ENCODE measurements at places on chromosomes 6 and 20.

DNA sequence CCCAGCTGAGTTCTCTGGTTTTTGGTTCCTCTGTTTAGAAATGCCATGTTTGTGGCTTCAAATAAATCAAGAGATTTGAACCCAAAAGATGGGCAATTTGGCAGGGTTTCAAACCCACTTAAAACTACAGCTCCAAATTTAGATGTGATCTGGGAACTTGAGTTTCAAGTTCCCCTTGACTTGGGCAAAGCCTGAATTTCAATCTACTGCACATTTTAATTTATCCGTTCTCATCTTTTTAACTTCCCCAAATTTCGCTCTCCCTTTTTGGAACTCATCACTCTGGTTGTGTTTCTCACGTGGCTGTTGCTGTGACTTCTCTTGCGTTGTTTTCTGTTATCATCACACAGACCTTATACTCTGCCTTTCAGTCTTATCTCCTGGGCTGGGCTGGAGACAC, 230.9 kb downstream of the CDC5L start:
- DNase-seq = no peak

DNA sequence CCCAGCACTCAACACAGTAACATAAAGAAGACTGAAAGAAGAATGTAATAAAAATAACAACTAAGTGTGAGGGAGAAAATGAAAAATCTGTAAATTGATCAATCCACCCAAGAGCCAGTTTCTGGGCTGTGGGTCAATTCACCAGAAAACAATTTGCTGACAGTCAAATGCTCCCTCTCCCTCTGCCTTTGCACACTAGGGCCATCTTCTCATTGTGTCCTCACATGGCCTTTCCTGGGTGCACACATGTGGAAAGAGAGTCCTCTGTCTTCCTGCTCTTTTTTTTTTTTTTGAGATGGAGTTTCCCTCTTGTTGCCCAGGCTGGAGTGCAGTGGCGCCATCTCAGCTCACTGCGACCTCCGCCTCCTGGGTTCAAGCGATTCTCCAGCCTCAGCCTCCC, 53.9 kb upstream of the PRND start:
- DNase-seq = no peak

DNA sequence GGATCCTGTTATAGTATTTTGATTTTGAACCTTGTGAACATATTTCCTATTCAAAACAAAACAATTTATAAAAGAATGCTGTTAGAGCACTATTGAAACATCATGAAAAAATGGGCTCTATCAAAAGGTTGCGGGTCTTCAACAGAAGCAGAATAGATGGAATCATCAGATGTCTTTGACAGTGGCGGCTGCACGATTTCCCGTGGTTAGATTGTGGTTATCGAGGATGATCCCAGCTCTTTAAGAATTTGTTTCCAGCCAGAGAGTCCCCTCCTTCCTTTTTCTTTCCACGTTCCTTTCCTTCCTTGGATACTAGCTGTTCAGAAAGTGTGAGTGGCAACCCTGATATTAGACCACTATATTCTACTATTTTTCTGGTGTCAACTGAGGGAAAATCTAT, 163.4 kb downstream of the FARS2 start:
- DNase-seq = no peak

DNA sequence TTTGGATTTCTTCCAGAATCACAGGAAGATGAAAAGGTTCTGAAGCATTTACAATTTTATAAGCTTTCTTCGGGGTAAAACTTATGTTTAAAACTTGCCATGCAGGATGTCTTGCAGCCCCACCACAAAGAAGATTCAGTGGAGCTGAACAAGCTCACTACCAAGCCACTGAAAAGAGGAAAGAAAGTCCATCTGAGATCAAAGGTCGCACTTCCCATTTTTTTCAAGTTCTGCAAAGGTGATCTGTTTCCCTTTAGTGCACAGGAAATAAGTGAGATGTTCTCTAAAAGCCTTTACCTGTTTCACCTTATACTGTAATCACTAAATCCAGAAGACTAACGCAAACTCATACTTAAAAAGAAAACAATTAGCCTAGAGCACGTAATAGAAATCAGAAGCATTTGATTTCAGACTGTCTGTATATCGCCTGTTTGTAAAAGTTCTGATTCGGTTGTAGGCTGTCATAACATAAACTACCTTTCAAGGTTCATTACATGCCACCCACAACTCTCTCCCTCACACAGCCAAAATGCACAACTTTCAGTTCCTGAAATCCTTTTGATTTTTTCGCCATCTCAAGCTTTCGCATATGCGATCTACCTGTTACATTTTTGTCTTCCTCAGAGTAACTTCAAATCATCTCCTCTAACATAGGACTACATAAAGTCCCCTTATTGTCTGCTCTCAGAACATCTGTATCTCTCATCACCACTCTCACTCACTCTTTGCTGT, 1.8 kb downstream of the ECHDC1 start:
- DNase-seq = no peak

GRCh38 chr6:161545741-161546140, 271.9 kb upstream of the AGPAT4 start:
- no peak for DNase-seq

DNA sequence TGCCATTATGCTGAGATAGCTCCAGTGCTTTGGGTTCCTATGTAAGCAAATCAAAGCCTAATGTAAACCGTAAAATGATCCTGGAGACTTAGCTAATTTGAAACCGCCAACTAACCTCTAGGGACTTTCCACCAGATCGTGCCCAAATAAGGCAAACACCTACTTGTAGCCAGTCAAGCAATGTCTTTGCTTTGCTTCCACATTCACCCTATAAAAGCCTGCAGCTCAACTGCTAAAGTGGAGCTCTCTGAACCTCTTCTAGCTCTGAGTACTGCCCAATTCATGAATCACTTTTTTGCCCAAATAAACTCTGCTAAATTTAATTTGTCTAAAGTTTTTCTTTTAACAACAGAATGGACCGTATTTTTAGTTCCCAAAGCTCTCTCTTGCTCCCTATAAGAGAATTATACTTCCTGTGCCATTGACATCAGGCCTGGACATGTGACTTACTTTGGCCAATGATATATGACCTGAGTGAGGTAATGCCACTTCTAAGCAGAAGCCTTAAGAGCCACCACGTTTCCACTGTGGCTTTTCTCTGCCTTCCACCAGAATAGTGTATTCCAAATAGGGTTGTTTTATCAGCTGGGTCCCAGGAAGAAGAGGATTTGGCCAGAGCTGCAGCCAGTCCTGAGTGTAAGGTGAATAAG, 34.8 kb upstream of the PSMF1 start:
- DNase-seq = no peak

GRCh38 chr20:33433465-33434234, 9.9 kb downstream of the SNTA1 start:
- DNase-seq = no peak

DNA sequence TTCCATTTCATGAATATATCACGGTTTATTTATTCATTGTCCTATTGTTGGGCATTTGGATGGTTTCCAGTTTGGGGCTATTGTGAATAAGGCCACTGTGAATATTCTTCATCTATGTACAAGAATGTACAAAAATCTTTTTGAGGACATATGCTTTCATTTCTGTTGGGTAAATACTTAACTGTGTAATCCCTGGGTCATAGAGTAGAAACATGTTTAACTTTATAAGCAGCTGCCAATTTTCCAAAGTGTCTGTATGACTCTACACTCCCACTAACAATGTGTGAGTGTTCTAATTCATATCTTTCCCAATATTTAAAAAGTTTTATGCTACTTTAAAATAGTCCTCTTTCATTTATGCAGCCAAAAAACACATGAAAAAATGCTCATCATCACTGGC, 98.6 kb downstream of the UST start:
- DNase-seq = no peak

DNA sequence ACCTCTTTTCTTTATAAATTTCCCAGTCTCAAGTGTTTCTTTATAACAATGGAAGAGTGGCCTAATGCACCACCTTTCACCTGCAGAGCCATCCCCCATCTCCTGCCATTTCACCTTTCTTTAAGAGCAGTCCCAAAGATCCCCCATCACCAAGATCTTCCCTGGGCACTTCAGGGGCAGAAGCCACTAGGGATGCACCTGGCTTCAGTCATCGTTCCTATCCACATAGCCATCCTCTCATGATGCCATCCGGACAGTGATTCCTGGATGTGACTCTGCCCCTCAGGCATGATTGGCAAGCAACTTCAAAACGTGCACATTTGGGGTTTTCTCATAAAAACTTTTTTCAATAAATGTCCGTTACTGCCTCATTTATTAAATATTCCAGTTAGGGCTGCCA, 225.9 kb downstream of the TBXT start:
- DNase-seq = no peak

- DNase-seq = no peak
These were observed 40.4 kb downstream of the ESF1 start for GRCh38 chr20:13744352-13744751.

DNA sequence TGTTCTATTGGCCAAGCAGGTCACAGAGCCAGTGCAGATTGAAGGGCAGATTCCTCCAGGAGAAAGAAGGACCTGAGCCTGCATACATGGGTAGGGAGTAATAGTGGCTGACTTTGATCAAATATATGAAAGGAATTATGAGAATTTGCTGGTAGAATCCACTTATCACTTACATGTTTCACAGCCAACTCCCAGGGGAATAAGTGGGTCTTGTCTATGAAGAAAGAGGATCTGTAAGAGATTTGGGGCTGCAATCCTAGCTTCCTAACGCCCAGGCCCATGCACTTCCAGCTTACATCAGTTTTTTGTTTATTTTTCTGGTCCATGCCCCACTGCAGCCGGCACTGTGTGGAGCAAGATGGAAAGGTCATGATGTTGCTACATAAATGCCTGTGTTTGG, 107.9 kb upstream of the SYNDIG1 start:
- no peak for DNase-seq

GRCh38 chr6:42989923-42990322, 5.6 kb downstream of the PPP2R5D start:
- no peak for DNase-seq

Measured in CD4-positive, alpha-beta T cell treated with Interleukin-10 for 1 hour (primary cell).